ENCODE measurements at places on chromosomes 2 and 18. TPM values are rescaled to one million over a fixed set of nuclear protein-coding genes. Genes with fewer than 3 reads are reported as not detected.
A peak's percentile ranks its signal among the peaks of the same experiment; 100 is the strongest.

DNA sequence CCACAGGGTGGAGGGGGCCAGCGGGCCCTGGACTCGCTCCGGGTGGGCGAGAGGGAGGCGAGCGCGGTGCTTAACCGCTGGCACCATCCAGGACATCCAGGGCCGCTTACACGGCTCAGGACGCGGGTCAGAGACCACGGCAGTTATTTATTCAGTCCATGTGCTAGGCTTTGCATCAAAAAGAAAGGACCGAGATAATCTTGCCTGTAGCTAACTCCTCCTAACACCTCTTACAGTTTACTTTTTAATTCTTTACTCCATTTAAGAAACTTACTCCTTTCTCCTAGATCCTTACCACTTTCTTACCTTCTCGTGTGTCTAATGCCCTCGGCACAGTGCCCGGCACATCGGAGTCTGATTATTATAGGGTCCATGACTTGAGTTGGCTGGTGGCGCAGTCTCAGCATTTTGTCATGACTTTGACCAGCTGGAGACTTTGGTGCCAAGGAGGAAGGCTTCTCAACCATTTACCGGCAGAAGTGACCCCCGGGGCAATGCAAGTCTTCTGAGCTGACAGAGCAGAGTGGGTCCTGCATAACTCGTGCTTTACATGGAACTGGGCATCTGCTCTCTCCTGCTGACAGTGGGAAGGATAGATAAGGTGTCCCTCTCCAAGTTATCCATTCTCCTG is 503 bp downstream of the ANXA4 start:
- no peaks in the 10 kb centered on the region for H3K36me3 ChIP-seq
- peaks cover 50% of the 10 kb centered on the region for H3K4me1 ChIP-seq
- peak overlapping the region; percentile 71 for H3K4me3 ChIP-seq
- peak overlapping the region; percentile 72 for H3K27ac ChIP-seq
- DNase-seq = peak; percentile 12

DNA sequence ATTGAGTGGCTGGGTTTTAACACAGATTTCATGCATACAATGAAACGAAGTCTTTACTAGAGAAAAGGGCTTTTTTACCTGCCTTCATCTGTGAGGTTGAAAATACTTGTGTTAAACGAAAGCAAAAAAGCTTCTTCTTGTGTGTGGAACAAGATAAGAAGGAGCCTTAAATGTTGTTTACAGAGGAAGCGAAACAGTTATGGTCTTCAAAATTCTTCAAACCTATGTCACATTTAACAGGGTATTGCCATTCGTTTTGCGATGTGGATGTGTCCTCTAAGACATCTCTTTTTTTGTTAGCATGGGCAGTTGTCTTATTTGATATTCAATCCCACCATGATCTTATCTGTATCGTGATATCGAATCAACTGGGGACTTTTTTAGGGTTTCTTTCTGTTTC is 532.6 kb downstream of the TMEM182 start:
- peaks cover 55% of the 10 kb centered on the region for H3K27me3 ChIP-seq
- H3K27ac ChIP-seq = no peak overlapping the region
- no peaks in the 10 kb centered on the region for H3K36me3 ChIP-seq

- H3K4me1 ChIP-seq = peaks cover 20% of the 10 kb centered on the region
- no peaks in the 10 kb centered on the region for H3K36me3 ChIP-seq
- no peak overlapping the region for H3K4me3 ChIP-seq
- H3K27ac ChIP-seq = no peak overlapping the region
These were observed 106.8 kb upstream of the MSH2 start for GRCh38 chr2:47295981-47296635.

- H3K4me3 ChIP-seq = no peak overlapping the region
- DNase-seq = no peak
- H3K4me1 ChIP-seq = no peaks in the 10 kb centered on the region
- no peaks in the 10 kb centered on the region for H3K36me3 ChIP-seq
These were observed 16.6 kb downstream of the EPHA4 start for GRCh38 chr2:221555494-221555846.

DNA sequence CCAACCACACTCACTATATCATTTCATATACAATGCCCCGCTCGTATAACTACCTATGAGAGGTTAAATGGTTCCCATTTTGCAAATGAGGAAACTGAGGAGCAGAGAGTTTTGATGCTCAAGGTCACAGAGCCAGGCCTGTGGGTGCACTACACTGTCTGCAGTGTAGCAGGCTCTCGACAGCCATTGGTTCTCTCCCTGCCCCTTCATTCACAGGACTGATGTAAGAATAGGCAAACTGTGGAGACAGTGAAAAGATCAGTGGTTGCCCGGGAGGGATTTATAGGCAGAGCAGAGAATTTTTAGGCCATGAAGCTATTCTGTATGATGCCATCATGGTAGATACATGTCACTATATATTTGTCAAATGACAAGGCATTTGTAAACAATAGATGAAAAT is 39.0 kb upstream of the LBH start:
- H3K27ac ChIP-seq = no peak overlapping the region
- H3K27me3 ChIP-seq = peaks cover 23% of the 10 kb centered on the region

DNA sequence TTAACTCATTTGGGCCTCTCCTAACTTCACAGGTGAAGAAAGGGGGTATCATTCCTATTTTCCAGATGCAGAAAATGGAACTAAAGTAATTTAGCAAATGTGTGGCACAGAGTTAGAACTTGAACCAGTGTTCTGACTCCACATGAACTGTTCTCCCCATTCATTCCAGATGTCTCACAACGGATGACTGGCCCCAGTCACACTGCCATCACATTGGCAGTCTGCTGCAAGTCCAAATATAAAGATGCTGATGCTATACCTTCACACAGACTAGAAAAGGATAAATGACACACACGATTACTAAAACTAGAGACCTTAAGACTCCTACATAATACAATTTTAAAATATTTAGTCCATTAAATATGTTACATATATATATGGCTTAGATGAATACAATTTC is 195.7 kb downstream of the NBAS start:
- H3K27ac ChIP-seq = no peak overlapping the region
- no peaks in the 10 kb centered on the region for H3K36me3 ChIP-seq
- DNase-seq = no peak
- no peaks in the 10 kb centered on the region for H3K27me3 ChIP-seq
- peaks cover 10% of the 10 kb centered on the region for H3K4me1 ChIP-seq
- no peak overlapping the region for H3K4me3 ChIP-seq

- H3K27me3 ChIP-seq = no peaks in the 10 kb centered on the region
- H3K4me3 ChIP-seq = peak overlapping the region; percentile 83
- 0 out of 2 replicates have a peak, but pooled peaks cover 7% of the 10 kb centered on the region for H3K36me3 ChIP-seq
- H3K4me1 ChIP-seq = peaks cover 32% of the 10 kb centered on the region
- peak overlapping the region; percentile 86 for H3K27ac ChIP-seq
These were observed 906 bp downstream of the IKZF2 start for GRCh38 chr2:213150315-213151097.

DNA sequence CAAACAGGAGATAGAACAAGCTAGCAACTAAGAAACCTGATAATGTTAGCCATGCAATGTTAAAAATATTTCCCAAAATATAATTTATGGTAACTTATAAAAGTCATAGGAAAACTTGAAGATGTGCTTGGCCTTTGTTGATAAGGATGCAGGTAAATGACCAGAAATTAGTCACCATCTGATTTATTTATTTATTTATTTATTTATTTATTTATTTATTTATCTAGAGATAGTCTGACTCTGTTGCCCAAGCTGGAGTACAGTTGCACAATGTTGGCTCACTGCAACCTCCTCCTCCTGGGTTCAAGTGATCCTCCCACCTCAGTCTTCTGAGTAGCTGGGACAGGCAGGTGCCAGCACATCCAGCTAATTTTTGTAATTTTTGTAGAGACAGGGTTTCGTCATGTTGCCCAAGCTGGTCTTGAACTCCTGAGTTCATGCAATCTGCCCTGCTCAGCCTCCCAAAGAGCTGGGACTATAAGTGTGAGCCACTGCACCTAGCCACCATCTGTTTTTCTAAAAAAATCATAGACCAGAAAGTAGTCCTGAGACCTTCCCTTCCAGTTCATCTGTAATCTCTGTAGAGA is 109.5 kb downstream of the DHRS9 start:
- no peaks in the 10 kb centered on the region for H3K4me1 ChIP-seq
- H3K27ac ChIP-seq = no peak overlapping the region
- no peak overlapping the region for H3K4me3 ChIP-seq
- no peaks in the 10 kb centered on the region for H3K36me3 ChIP-seq
- H3K27me3 ChIP-seq = no peaks in the 10 kb centered on the region

GRCh38 chr2:5021136-5021535 is 671.0 kb upstream of the SOX11 start:
- no peaks in the 10 kb centered on the region for H3K36me3 ChIP-seq
- DNase-seq = no peak
- no peaks in the 10 kb centered on the region for H3K27me3 ChIP-seq

- H3K4me1 ChIP-seq = no peaks in the 10 kb centered on the region
- no peak overlapping the region for H3K27ac ChIP-seq
- DNase-seq = no peak
- no peaks in the 10 kb centered on the region for H3K36me3 ChIP-seq
These were observed 176.9 kb upstream of the MC4R start for GRCh38 chr18:60549338-60549960.

DNA sequence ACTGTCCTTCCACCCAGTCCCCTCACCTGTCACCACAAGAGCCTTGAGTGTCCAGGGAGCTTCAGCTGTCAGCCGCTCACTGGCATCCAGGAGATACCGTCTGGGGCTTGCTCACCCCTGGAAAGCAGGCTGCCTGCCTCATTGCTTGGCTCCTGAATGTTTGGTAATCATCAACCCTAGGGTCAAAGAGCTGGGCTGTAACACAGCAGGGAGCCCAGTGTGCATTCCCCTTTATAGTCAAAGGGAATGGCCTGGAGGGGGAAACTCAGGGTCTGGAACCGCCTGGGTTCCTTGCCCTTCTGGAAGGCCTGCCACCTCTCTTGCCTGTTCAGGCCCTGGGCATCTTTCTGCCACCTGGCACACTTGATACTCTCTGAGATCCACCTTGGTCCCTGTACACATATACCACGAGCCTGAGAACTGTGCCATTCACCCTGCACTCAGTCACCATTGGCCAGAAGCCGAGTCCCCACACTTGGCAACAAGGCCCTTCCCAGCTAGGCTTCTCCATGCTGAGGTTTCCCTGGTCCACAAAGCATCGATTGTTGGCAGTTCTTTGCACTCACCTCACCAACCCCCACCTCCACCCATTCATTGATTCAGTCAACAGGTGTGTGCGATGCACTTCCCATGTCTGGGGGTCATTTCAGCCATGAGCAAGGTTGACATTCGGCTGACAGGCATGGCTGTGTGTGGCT is 35.0 kb downstream of the TPRKB start:
- no peak overlapping the region for H3K27ac ChIP-seq
- no peaks in the 10 kb centered on the region for H3K4me1 ChIP-seq
- no peaks in the 10 kb centered on the region for H3K36me3 ChIP-seq
- H3K4me3 ChIP-seq = no peak overlapping the region
- peaks cover 81% of the 10 kb centered on the region for H3K27me3 ChIP-seq

DNA sequence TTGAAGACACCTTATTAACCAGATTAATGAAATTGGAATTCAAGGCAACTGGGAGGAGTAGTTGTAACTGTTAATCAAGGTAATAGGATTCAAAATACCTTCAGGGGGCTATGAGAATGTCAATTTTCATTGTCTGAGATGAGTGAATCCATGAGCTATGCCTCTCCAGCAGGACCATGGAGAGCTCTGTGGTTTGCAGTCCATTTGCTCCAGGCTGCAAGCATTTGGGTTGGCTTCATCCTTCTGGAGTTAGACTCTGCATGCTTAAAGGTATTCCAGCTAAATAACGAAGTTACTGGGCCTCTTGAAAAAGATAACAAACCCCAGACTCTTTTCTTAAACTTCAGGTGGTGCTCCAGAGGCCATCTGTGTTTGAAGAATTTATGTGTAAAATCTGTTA is 207.1 kb upstream of the SLC8A1 start:
- no peak overlapping the region for H3K27ac ChIP-seq
- no peak for DNase-seq

DNA sequence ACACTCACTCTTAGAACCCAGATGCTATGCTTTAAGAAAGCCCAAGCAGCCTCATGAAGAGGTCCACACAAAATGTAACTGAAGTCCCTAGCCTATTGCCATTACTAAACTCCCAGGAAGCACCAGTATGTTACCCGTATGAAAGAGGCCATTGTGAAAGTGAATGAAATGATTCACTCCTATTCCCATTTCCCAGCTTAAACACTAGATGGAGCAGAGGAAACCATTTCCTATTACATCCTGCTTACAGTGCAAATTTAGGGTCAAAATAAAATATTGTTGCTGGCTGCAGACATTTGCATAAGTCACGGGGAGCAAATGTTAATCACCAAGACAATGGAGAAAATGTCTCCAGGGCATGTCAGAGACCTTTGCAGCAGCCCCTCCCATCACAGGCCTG is 989.7 kb upstream of the CRIM1 start:
- no peaks in the 10 kb centered on the region for H3K36me3 ChIP-seq
- no peaks in the 10 kb centered on the region for H3K4me1 ChIP-seq
- no peak for DNase-seq
- no peak overlapping the region for H3K27ac ChIP-seq
- H3K4me3 ChIP-seq = no peak overlapping the region

GRCh38 chr2:182245963-182246362 is 180.9 kb downstream of the PDE1A start:
- H3K36me3 ChIP-seq = no peaks in the 10 kb centered on the region
- no peaks in the 10 kb centered on the region for H3K27me3 ChIP-seq
- H3K4me1 ChIP-seq = no peaks in the 10 kb centered on the region
- H3K4me3 ChIP-seq = no peak overlapping the region

GRCh38 chr18:79899609-79900445 is 51.6 kb downstream of the SLC66A2 start:
- no peaks in the 10 kb centered on the region for H3K36me3 ChIP-seq
- no peaks in the 10 kb centered on the region for H3K27me3 ChIP-seq
- H3K4me1 ChIP-seq = no peaks in the 10 kb centered on the region
- H3K27ac ChIP-seq = no peak overlapping the region
- DNase-seq = no peak

DNA sequence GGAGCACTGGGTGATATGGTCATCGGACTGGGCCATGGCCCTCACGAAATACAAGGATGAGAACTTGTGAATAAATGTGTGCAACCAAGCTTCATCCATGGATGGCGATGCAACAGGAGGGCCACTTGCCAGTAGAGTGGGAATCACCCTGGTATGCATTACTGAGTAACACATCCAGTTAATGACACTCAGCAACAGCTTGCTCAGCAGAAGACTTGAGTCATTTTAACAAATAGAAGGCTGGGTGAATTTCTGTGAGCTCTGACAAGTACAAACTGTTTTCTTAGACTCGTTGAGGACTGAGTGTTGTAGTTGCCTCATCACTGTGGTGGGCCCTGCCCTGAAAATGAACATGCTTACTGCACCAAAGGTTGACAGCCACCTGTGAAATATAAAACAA is 221.6 kb downstream of the NCKAP5 start:
- no peak overlapping the region for H3K4me3 ChIP-seq
- no peak for DNase-seq
- peaks cover 33% of the 10 kb centered on the region for H3K27me3 ChIP-seq

- DNase-seq = no peak
- H3K27ac ChIP-seq = no peak overlapping the region
- no peaks in the 10 kb centered on the region for H3K4me1 ChIP-seq
- no peak overlapping the region for H3K4me3 ChIP-seq
- H3K36me3 ChIP-seq = no peaks in the 10 kb centered on the region
These were observed 2.7 kb downstream of the KLHL14 start for GRCh38 chr18:32770054-32770665.

The GPR55 gene
- not detected for total RNA-seq

The PMAIP1 gene
- total RNA-seq = 16.5 TPM

The POU3F3 gene
- not detected for total RNA-seq

The CYTIP gene
- not detected for total RNA-seq

The CACNB4 gene
- 0.98 TPM for total RNA-seq

The MSTN gene
- not detected for total RNA-seq

The GAREM1 gene
- total RNA-seq = 10.2 TPM

The DNER gene
- 0.28 TPM for total RNA-seq

Data from PC-9 (cell line).